CD8-positive, alpha-beta memory T cell (primary cell): ENCODE measurements at places on chromosomes 5 and 9. TPM values are rescaled to one million over a fixed set of nuclear protein-coding genes. Genes with fewer than 3 reads are reported as not detected.

DNA sequence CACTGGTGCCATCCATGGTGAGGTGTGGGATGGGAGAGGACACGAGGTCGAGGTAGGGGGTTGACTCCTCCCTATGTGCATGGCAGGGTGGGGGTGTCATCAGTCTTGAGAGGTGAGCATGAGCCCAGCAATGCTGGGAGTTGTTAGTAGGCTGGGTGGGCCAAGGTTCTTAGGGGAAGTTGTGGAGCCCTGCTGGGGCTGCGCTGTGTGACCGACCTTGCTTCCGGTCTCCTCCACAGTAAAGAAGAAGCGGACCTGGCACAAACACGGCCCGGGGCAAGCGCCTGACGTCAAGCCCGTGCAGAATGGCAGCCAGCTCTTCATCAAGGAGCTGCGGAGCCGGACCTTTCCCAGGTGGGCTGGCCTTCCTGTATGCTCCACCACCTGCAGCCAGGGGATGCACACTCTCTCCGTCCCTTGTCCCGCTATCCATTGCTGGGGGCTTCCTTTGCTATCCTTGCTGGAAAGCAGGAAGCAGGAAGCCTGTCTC lies 59.8 kb downstream of the PHF2 start:
- DNase-seq = no peak

DNA sequence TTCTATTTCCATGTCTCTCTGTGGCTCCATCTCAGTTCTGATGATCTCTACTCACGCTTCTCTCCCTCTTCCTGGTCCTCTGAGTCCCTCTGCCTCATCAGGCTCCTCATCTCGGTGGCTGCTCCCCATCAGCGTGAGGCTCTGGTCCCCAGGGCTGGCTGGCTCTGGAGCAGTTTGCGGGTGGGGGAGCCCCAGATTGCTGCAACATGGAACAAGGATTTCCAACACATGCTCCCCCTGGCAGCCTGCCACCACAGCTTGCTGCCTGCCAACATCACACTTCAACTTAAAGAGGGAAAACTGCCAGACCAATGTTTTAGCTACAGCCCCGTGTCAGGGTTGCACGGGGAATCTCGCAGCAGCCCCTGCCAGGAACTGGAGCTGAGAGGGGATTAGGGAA lies 77.2 kb upstream of the NEK6 start:
- DNase-seq = no peak

DNA sequence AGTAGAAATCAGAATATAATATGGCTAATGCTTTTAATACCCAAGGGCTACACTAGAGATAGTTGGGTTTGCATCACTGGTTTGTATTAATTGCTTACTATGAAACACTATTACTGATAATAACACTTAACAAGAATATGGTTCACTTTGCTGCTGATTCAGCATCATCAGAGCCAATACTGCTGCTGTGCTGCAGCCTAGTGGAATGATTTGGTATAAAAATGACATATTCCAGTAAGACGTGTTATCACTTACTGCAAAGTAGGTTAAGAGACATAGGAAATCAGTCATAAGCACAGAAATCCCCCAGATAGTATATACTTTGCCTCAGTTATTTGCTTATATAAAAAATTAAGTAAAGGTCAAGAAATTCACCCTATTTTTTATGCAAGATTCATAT lies 2.8 kb downstream of the CDH10 start:
- DNase-seq = no peak

GRCh38 chr5:171094356-171094755 lies 214.7 kb upstream of the TLX3 start:
- DNase-seq = no peak

- no peak for DNase-seq
Measured at GRCh38 chr5:137564398-137564961, 65.4 kb upstream of the SPOCK1 start.

DNA sequence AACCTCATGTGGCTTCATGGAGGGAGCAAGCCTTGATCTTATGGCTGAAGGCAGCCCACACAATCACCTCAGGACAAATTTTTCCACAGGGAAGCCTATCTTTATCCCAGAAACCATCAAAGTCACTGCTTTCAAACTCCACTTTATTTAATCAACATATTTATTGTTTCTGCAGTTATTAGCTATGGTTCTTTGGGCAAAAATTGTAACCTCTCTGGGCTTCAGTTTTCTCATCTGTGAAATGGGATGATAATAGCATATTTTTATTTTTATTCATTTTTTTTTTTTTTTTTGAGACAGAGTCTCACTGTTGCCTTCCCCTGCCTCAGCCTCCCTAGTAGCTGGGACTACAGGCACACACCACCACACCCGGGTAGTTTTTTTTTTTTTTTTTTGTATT lies 2.1 kb upstream of the RPS14 start:
- no peak for DNase-seq

GRCh38 chr5:180052211-180052818 lies 19.2 kb downstream of the RNF130 start:
- no peak for DNase-seq

- no peak for DNase-seq
Measured at GRCh38 chr5:32586276-32586599, 881 bp downstream of the SUB1 start.

- no peak for DNase-seq
Measured at GRCh38 chr5:146706321-146706972, 172.1 kb downstream of the PPP2R2B start.

DNA sequence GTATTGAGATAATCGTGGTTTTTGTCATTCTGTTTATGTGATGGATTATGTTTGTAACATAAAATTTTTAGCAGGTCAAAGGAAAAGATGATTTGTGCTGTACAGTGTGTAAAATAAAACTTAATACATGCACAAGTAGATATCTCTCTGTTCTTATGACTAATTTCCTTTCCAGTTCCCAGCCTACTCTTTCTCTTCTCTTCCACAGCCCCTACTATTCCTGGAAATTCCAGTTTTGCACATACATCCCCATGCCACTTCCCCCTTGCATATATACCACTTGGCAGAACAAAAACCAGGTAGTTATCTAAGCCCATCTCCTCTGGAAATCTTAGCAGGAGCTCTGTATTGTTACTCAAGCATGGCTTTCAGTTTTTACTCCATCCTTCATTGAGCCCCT lies 20.2 kb downstream of the TEK start:
- DNase-seq = no peak

- no peak for DNase-seq
Measured at GRCh38 chr5:170115925-170116324, 10.2 kb downstream of the FOXI1 start.

DNA sequence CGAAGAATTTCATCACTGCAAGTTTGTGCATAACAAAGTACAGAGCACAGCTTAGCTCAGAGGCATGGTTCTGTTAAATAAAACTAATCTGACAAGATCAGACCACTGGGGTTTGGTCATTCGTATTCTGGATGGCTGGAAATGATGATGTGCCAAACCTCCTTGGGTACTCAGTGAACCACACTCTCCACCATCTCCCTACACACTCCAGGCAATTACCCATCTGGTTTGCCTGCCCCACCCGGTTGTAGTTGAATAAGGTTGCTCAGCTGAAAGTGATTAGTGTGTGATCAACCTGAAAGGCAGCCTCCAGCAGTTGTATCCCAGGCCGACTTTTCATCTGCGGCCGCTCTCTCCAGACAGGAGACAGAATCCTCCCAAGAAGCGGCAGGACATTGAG lies 371.4 kb downstream of the TLE1 start:
- no peak for DNase-seq

- DNase-seq = no peak
Measured at GRCh38 chr5:140391312-140391711, 10.3 kb upstream of the ANKHD1 start.

GRCh38 chr5:101942321-101942882 lies 353.7 kb downstream of the SLCO4C1 start:
- no peak for DNase-seq

DNA sequence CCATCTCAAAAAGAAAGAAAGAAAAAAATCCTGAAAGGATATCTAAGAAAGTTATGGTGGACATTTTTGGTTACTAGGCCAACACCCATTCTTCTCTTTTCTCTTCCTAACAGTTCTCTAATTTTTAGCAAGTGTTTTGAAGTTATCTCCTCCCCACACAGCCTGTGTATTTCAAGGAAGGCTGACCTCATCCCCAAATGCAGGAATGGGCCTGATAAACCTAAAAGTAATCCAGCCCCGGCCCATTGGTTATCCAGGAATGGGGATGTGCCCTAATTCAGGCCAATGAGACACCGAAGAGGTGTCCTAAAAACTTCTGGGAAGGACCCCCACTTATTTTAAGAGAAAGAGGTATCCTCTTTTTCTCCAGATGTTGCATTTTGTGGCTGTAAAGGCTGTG lies 46.6 kb downstream of the F2R start:
- DNase-seq = no peak

DNA sequence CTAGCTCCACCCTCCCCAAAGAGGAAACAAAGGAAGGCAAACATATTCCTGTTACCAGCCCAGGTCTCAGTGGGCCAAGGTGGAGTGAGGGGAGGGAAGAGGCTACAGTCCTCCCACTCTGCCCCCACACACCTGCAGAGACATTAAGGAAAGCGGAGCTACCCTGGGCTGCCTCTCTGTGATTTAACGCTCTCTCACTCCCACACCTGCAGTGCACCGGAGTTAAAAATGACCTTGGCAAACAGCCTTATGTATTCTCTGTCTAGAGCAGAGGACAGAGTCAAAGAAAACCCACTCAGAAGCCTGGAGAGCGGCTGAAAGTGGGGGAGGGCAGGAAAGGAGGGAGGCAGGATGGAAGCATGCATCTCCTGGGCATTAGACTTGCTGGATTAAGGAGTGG lies 32.7 kb downstream of the KCNIP1 start:
- no peak for DNase-seq

- no peak for DNase-seq
Measured at GRCh38 chr5:20029266-20029665, 41.3 kb upstream of the CDH18 start.

- no peak for DNase-seq
Measured at GRCh38 chr5:154331232-154331631, 114.6 kb upstream of the SAP30L start.

The WNT8A gene
- not detected for total RNA-seq

The LECT2 gene
- not detected for total RNA-seq

The RELL2 gene
- 26.2 TPM for total RNA-seq

The TPRN gene
- 15.1 TPM for total RNA-seq

The ACOT12 gene
- total RNA-seq = not detected

The SLC27A6 gene
- not detected for total RNA-seq

The SLC12A7 gene
- total RNA-seq = 6.6 TPM

The GHR gene
- total RNA-seq = not detected
